ENCODE measurements at places on chromosomes 7 and 10.
A peak's percentile ranks its signal among the peaks of the same experiment; 100 is the strongest.

GRCh38 chr10:35336084-35336831 is at the start of gene CCNY:
CCNY (plus strand) TSS chr10:35336509; CDS start chr10:35337054, 545 bp downstream.
- DNase-seq: peak; percentile 75

GRCh38 chr7:6423942-6424701 is 23.6 kb downstream of the DAGLB start:
- DNase-seq: no peak

DNA sequence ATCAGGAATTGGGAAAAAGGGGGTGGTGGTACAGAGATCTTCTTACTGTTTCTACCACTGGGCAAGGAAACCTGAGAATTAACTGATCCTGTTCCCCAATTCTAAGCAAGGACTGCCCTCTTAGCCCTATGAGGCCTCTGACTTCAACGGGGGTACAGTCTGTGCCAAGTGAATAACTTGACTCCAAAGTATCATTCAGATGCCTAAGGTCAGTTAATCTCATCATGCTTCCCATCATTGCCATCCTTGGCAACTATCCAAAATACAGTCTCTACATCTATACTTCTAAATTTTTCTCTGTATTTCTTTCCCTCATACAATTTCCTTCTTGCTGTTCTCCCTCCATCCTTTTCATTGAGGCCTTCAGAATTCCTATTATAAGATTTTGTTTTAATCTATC is 10.5 kb downstream of the PPP3CB start:
- no peak for DNase-seq

GRCh38 chr10:70418229-70418628 is 14.3 kb downstream of the EIF4EBP2 start:
- no peak for DNase-seq

- peak; percentile 66 for DNase-seq
These were observed 175.1 kb downstream of the SEPTIN7 start for GRCh38 chr7:35975851-35976454.

- no peak for DNase-seq
These were observed 23.8 kb upstream of the GSDME start for GRCh38 chr7:24781106-24781505.

DNA sequence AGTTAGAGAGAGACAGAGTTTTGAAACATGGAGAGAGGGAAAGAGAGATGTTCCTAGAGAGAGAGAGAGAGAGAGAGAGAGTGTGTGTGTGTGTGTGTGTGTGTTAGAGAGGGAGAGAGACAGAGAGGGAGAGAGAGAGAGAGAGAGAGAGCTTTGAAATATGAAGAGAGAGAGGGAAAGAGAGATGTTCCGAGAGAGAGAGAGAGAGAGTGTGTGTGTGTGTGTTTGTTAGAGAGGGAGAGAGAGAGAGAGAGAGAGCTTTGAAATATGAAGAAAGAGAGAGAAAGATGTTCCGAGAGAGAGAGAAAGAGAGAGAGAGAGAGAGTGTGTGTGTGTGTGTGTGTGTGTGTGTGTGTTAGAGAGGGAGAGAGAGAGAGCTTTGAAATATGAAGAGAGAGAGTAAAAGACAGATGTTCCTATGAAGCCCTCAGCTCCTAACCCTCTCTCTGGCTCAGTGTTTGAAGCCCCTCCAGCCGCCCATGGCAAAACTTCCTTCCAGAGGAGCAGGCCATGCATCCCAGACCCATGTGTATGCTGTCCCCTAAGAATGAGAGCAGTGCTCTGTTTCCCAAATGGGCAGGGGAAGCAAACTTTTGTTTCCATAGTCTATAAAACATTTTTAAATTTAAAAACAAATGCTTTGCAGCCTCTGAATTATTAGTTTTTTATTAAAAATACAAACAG is 130.9 kb downstream of the KCNMA1 start:
- no peak for DNase-seq

GRCh38 chr7:77281780-77282478 is 82.3 kb upstream of the FGL2 start:
- DNase-seq: no peak

DNA sequence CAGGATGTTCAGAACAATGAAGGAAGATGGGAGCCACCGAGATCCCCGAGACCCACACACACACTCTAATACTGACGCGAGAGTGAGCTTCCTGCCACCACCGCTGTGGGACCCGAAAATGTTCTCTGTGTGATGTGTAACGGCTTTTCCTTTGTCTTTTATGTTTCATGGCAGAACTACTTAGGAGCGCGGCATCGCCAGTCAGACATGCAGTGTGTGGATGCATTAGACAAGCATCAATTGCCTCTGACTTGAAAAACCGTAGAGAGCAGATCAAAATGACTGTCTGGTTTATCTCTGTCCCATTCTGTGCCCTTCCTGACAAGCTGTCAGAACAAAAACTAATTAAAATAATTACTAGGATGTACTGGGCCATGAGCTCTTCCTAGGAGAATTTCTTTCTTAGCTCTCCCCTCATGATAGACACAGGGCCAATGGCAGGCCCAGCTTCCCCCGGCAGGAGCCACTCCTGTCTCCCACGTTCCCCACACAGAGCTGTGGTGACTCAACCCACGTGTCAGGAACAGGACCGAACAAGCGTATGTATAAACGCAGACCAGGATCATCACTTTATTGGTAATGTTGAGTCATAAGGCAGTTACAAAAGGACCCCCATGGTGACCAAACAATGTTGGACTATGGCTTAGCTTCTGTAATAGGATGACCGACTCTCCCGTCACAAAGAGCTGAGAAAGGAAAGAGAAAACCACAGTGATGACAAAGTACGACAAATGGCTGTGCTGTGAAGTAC is 705.0 kb downstream of the PARD3 start:
- no peak for DNase-seq

DNA sequence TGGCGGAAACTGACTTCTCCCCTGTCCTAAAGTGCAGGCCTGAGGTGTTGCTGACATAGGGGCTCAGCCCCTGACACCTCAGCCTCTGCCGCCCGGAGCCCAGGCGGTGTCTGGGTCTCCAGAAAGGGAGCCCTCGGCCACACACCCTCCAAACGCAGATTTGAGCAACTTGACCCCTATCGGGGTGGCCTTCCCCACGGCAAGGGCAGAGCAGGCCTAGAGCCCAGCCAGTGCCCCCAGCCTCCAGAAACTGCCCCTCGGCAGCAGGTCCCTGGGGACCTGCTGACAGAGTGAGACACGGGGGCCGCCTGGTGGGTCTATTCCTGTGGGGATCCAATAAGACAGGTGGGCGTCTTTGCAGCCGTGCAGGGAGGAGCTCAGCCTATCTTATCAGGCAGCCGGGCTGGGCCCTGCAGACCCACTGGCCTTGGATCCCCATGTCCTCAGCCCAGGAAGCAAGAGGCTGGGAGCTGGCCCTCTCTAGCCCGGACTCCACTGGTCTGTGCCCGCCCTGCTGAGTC is 11.0 kb downstream of the TMEM184A start:
- DNase-seq: no peak

DNA sequence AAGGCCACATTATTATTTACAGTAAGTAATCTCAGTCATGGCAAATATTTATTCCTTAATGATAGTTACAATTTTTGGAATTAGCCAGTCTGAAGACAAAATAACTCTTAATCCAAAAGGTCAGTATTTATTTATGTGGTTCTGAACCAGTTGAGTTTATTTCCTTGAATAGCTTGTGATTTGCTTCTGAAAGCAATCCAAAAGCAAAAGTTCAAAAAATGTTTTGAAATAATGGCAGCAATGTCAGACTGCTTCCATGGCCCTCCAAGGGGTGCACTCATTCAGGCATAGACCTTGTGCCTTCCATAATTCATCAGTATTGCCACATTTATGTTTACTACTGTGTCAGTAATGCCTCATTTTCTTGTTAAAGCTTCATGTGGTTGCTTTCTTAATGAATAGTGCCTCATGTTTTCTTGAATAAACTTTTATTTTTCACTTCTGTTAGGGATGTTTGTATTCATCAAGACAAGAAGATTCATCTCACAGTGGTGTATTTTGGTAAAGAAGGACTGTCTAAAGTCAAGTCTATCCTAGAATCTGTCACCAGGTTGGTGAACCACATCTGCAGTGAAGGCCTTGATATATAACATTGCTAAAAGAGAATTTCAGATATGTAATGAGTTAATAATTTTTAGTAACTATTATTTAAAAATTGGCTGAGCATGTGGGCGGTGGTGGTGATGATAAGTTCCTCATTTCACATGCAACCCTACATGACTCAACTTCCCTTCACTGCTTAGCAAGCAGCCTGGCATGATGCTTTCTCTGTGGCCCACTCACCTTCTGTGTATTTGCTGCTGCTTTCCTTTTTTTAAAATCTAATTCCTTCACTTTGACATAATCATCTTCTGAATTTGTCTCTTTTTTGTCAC is 22.0 kb downstream of the CSGALNACT2 start:
- no peak for DNase-seq

DNA sequence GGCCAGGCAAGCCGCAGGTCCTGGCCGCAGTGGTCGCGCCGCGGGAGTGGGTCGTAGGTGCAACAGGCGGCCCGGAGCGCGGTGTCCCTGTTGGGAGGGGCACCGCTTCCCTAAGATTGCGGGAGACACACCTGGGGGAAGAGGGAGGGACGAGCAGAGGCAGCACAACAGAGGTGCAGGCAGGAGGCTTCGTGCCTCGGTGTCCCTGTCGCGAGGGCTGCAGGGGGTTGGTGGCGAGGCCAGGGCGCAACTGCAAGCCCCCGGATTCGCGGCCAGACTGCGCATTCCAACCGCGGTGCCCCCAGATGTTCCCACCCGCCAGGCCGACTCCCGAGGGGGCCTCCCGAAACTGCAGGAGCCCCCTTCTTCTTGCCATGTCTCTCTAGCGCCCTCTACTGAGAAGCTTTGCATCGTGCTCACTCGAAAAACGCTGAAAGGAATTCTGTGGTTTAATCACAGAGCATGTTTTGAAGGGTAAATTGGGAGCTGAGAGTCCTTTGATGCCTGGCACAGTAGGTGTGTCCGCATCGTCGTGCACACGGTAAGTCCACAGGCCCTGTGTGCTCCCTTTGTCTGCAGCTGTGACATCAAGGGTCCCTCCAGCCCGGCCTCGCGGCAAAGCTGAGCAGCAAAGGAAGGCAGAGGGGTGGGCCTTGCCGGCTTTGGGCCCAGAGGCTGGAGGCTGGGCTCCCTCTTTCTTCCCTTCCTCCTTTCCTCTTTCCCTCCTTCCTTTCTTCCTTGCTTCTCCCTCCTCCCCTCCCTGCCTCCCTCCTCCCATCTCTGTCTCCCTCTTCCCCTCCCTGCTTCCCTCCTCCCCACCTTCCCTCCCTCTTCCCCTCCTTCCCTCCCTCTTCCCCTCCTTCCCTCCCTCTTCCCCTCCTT is 6.2 kb upstream of the MBL2 start:
- DNase-seq: no peak

GRCh38 chr7:103660455-103661371 is 214.7 kb upstream of the SLC26A5 start:
- no peak for DNase-seq

- no peak for DNase-seq
These were observed 41.1 kb downstream of the AKR1E2 start for GRCh38 chr10:4867109-4867519.

- DNase-seq: no peak
These were observed 42.4 kb downstream of the DLG5 start for GRCh38 chr10:77884181-77884580.

DNA sequence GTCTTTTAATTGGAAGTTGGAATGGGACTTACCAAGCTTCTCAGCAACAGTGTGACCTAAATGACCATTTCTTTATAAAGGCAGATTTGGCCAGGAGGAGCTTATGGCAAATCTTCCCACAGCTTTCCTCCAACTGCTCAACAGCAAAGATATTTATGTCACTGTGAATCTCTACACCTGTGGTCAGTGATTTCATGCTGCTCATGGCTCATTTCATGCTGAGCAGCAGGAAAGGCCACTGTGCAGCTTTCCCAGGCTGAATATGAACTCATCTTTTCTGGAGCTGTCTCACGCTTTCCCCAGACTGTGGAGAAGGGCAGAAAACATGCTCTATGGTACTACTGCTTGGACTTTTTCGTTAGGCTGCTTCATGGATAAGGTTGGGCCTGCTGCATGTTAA is 29.8 kb downstream of the CALCR start:
- DNase-seq: no peak
